Endodermal cell (in vitro differentiated cells): ENCODE measurements at places on chromosomes 6 and 20. TPM values are rescaled to one million over a fixed set of nuclear protein-coding genes. Genes with fewer than 3 reads are reported as not detected.

DNA sequence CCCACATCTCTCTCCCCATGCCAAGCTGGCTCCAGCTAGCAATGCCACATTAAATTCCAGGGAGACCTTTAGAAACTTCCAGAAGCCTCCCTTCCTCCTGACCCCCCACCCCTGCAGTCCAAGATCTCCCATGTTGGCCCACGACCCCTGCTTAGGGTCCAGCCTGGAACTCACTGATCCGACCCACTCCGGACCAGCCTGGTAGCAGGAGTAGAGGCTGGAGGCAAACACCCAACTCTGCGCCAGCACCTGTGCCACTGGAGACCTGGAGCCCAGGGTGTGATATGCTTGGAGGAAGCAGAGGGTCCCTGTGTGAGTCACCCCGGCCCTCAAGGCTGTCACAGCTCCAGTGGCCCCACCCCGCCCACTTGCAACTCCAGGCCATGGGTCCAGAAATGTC is 3.3 kb upstream of the ULBP1 start:
- H3K27me3 ChIP-seq: peaks cover 100% of the 10 kb centered on the region
- H3K4me1 ChIP-seq: no peaks in the 10 kb centered on the region
- DNase-seq: no peak
- H3K27ac ChIP-seq: no peak overlapping the region
- no peak overlapping the region for H3K4me3 ChIP-seq
- H3K36me3 ChIP-seq: no peaks in the 10 kb centered on the region

DNA sequence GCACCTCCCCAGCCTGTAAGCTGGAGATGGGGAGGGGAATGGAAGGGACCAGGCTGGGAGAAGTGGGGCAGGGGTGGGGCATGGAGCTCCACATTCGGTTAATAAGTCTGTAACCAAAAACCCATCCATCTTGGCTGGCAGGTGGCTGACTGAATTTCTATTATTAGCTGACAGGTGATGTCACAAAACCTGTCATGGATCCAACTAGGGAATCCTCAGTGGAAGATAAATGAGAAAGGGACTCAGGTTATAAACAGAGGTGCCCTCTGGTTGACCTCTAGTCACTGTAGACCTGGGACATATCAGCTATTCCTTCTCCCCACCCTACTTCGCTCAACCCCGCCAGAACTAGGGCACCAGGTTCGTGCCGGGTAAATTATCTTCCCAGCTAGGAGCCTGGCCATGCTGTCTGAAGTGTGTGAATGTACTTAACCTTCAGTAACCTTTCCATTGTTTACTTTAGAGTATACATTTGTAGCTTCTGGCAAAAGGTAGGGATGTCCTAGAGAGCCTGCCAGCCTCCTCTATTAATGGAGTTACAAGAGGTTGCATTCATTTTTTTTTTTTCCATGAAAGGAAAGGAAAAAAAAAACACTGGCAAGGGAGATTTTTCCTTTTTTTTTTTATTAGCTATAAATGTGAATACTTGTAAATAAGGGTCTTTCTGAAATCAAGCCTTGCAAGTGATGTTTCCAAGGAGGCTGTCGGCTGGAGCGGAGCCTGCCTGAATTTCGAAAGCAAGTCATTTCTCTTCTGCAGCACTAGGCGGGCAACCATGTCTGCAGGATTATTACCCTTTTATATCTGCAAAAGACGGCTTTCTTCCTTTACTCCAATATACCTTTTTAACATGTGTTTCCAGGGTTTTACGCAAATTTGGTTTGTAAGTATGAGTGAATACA is 135.9 kb downstream of the TMEM242 start:
- H3K4me3 ChIP-seq: no peak overlapping the region
- H3K36me3 ChIP-seq: peaks cover 67% of the 10 kb centered on the region
- DNase-seq: no peak
- H3K27me3 ChIP-seq: no peaks in the 10 kb centered on the region
- H3K4me1 ChIP-seq: peaks cover 4% of the 10 kb centered on the region
- H3K27ac ChIP-seq: peak overlapping the region; percentile 64

- no peak overlapping the region for H3K4me3 ChIP-seq
- no peaks in the 10 kb centered on the region for H3K36me3 ChIP-seq
- no peaks in the 10 kb centered on the region for H3K27me3 ChIP-seq
- no peaks in the 10 kb centered on the region for H3K4me1 ChIP-seq
These were observed 117.9 kb upstream of the PTPN1 start for GRCh38 chr20:50392138-50392866.

The MYLIP gene
- total RNA-seq: 24.8 and 25.8 TPM in 2 replicates

The ZC2HC1B gene
- total RNA-seq: not detected in 3 replicates

GRCh38 chr20:2599288-2600006 is 53.0 kb upstream of the NOP56 start:
- peak; percentile 61 for DNase-seq
- H3K4me3 ChIP-seq: no peak overlapping the region
- H3K36me3 ChIP-seq: no peaks in the 10 kb centered on the region
- no peaks in the 10 kb centered on the region for H3K4me1 ChIP-seq

GRCh38 chr6:13586603-13587542 is 12.5 kb downstream of the SIRT5 start:
- H3K27me3 ChIP-seq: no peaks in the 10 kb centered on the region
- H3K36me3 ChIP-seq: peaks cover 16% of the 10 kb centered on the region
- DNase-seq: no peak
- H3K4me3 ChIP-seq: no peak overlapping the region

The MYMX gene
- total RNA-seq: 1.7 and 2.4 TPM in 2 replicates

DNA sequence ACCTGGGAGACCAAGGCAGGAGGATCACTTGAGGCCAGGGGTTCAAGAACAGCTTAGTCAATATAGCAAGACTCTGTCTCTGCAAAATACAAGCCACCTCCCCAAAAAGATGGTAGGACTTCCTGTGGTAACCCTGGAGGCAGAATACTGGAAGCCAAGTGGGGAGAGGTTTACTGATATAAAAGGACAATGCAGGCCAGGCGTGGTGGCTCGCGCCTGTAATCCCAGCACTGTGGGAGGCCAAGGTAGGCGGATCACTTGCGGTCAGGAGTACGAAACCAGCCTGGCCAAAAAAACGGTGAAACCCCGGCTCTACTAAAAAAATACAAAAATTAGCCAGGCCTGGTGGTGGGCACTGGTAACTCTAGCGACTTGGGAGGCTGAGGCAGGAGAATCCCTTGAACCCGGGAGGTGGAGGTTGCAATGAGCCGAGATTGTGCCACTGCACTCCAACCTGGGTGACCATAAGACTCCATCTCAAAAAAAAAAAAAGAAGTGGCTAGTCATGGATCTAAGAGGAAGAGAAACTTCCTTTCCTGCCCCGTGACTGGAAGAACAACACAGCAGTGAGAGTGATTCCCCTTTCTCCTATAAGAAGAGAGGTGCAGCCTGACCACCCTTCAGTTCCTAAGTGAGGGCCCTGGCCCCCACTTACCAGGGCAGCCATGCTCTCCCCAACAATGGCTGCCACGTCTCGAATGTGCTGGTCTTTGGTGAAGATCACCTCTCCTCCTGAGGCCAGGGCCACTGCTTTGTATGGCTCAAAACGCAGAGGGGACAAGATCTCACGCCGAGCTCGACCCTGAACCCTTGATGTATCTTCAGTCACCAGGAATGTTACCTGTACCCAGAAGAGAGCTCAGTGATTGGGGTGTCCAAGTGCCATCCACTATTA is 6.2 kb downstream of the SAPCD1 start:
- H3K4me1 ChIP-seq: no peaks in the 10 kb centered on the region
- no peaks in the 10 kb centered on the region for H3K36me3 ChIP-seq
- no peak overlapping the region for H3K4me3 ChIP-seq
